ENCODE measurements at places on chromosomes 7 and 10.

DNA sequence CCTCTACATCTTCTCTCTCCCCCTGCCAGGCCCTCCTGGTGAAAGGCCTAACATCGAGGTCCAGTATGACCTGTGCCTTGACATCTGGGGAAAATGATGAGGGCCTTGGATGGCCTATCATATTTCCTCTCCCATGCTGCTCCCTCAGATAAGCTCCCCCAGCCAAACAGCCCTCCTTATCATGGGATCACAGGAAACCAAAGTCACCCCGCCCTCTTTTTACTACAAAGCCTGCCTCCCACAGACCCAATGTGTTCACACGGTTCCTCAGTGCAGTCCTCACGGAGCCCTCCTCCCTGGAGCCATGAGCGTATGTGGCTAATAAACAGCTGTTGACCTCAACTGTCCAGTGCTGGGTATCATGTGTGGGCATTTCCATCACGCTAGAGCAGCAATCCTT, 32.0 kb downstream of the C10orf90 start:
- no peak for DNase-seq

GRCh38 chr7:92851732-92852131, 15.4 kb upstream of the CDK6 start:
- DNase-seq = no peak

DNA sequence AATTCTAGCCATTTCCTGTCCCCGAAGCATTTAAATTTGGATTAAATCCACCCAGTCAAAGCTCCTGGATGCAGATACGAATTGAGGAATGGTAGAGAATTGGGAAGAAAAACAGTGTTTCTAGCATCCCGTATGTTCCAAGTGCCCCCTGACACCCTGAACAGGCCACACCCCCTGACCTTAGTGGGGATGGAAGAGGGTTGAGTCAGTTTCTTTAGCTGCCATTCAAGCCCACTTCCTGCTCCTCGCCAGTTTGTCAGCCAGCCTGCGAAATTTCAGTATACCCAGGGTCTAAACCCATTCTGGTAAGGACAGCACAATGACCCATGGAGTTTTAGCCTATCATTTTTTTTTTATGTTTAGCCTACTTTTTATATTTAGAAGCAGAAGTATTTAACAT, 101.1 kb downstream of the PKD1L1 start:
- no peak for DNase-seq

DNA sequence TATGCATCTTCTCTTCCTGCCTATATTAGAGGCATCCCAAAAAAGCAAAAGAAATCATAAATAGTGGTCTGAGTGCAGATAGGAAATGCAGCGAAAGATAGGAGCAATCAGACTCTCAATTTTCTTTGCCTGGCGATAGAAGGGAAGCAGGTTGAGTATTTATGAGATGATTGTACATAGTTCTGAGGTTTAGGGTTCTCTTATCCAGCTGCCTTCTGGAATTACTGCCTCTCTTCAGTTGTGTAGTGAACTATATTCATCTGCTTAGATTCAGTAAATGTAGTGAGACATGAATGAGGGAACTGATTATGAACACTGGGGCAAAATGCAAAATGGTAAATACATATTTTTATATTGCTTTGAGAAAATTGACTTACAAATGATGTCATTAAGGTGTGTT, 93.0 kb upstream of the CYP26C1 start:
- DNase-seq = no peak

DNA sequence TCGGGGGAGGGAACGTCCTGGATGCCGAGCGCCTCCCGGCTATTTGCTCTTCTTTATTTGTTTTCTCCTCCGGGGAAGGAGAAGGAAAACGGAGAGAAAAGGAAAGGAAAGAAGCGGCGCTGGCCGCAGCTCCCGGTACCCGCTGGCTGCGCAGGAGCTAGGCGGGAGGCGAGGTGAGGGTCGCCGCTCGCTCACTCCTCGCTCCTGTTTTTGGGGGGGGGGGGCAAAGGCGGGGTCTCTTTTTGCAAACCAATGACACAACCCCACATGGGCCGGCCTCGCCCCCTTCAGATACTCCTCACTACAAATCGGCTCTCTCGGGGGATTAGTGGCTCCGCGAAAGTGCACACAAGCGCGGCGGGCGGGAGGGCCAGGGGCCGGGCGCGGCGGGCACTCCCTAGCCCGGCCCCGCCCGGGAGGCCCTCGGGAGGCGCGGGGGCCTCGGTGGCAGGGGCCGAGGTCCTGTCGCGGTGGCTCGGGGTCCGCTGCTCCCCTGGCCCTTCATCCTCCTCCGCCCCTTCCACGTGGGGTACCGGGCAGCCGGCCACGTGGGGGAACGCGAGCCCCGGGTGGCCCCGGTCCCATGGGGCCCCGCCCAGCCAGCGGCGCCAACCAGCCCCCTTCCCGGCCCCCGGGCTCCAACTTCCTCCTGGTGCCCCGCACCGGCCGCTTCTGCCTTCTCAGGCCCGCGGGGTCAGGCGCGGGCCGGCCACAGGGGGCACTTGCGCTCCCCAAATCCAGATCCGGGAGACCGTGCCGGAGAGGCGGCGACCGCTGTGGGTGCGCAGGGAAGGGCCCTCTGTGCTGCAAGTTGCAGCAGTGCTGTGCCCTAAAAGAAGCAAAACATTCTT, 718 bp upstream of the CTBP2 start:
- peak; percentile 69 for DNase-seq

GRCh38 chr7:13188236-13188805, 500.9 kb downstream of the ARL4A start:
- no peak for DNase-seq

DNA sequence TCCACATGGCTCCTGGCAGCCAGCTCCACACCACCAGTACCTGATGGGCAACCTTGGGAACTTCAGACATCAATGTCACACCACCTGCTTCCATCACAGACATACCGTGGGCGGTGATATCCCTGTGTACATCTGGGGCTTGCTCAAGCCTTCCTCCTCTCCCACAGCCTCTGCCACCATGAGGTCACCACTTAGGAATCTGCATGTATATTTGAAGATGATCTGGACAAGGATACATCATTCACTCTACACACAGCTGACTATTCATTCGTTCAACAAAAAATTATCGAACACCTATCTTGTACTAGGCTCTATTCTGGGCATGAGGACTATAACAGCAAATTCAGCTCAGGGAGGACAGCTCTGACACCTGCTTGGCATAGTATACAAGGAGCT, 6.8 kb downstream of the DLG5 start:
- DNase-seq = no peak

- no peak for DNase-seq
Measured at GRCh38 chr10:44749151-44749550, 162.0 kb upstream of the TMEM72 start.

- no peak for DNase-seq
Measured at GRCh38 chr7:101746314-101746713, 71.1 kb upstream of the CUX1 start.

GRCh38 chr7:55490099-55490498, 82.2 kb downstream of the VOPP1 start:
- no peak for DNase-seq

DNA sequence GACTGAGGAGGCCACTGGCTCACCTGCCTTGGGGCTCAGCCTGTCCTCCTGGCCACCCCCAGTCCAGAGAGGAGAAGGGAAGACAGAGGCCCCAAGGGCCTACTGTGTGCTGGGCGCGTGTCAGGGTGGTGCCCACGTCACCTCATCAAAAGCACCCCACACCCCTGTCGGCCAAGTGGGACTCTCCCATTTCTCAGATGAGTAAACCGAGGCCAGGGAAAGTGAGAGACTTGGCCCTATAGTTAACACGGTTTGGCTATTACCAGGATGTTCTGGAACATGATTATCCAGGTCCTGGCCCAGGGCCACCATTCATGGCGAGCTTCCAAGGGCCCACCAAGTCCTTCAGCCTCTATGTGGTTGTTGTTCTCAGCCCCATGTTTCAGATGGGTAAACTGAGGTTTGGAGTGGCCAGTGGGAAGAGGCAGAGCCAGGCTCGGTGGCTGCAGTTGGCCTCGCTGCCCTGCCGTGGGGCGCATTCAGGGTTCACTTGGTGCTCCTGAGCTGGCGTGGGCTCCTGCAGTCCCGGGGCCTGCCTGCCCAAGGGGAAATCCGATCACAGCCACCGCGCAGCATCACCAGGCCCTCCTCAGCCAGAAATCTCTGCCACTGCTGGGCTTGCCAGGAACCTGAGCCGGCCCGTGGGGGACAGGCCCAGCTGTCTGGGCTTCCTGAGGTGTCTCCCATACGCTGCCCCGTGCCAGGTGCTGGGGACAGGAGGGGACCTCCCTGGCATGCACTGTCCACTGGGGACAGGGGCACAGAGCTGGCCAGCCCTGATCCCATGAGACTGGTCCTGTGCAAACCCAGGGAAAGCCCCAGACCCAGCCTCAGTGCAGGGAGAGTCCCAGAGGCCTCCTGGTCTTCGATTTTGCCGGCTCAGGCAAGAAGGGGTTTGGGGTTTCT, 117.7 kb upstream of the TNRC18 start:
- DNase-seq = no peak
